GM12891 (cell line): ENCODE measurements at places on chromosomes 1 and 21.

DNA sequence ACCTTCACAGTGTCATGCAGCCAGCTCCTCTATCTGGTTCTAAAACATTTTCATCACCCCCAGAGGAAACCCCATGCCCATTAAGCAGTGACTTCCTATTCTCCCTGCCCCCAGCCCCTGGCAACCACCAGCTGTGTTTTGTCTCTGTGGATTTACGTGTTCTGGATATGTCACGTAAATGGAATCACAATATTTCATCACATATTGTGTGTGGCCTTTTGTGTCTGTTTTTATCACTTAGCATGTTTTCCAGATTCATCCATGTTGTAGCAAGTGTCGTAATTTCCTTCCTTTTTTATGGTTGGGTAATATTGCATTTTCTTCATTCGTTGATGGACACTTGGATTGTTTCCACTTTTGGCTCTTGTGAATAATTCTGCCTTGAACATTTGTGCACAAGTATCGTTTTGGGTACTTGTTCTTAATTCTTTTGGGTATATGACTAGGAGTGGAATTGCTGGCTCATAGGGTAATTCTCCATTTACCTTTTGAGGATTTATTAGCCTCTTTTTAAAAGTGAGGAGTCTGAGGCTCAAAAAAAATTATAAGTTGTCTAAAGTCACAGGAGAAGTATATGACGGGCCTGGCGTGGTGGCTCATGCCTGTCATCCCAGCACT, 127.0 kb downstream of the MRPS6 start:
- no peak for DNase-seq

DNA sequence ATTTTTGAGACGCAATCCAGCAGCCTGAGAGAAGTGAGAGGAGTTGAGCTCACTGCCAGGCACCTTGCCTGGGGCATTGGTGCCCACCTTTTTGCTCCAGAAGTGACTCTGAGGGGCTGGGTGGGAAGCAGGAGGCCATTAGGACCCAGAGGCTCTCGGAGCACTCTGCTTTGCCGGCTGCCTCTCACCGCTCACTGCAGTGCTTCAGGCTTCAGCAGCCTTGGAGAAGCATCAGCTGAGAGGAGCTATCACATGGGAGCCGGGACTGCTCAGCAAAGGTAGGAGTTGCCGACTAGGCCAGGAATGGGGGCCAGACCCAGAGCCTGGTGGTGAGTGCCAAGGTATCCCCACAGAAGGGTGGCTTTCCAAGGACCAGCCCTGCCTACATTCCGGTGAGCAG, at the start of gene GPR61:
TSS of gene GPR61 (plus strand) at position 197 of the 400 bp plus-strand sequence. CDS start 3,151 bp downstream, outside the sequence.
- no peak for DNase-seq

- no peak for DNase-seq
Observed at GRCh38 chr1:207219979-207220889, 101.2 kb upstream of the CD55 start.

DNA sequence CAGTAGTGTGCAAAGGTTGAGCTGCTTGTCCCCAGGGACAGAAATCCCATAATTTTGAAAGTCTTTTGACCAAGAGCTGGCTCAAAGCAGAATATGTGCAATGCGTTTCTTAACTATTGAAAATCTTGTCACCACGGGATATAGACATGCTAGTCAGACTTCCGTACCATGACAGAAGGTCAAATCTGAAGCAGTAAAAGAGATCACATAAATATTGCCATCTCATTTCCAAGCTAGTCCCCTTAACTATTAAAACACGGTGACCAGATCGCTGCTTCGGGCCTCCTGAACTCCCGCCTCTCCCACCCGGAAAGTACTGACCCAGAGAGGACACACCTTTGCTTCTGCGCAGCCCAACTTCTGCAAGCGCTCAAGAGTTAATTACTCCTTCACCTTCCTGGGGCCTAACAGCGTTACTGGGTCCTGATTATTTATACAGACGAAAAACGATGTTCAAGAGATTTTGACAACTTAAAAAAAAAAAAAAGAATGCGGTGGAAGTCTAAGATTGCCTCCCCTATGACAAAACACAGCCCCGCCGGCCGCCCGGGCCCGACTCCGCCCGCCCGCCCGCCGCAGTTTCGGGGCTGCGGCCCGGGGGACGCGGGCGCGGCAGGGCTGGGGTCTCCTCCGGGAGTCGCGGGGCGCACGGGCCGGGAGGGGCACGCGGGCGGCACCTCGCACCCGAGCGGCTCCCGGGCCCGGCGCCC, 692 bp downstream of the SORT1 start:
- no peak for DNase-seq

DNA sequence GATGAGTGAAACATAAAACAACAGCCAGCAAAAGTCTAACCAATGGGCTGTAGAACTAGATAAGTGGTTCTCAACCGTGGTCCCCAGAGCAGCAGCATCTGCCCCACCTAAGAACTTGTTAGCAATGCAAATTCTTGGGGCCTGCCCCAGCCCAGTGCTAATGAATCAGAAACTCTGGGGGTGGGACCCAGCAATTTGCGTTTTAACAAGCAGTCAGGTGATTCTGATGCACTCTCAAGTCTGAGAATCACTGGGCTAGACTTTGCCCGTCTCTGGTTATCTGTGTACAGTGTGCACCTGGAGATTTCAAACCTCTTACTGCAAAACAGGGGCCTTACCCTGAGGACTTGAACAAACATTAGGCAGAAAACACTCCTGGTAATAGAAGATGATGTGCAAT, 66.5 kb downstream of the PLXNA2 start:
- no peak for DNase-seq

DNA sequence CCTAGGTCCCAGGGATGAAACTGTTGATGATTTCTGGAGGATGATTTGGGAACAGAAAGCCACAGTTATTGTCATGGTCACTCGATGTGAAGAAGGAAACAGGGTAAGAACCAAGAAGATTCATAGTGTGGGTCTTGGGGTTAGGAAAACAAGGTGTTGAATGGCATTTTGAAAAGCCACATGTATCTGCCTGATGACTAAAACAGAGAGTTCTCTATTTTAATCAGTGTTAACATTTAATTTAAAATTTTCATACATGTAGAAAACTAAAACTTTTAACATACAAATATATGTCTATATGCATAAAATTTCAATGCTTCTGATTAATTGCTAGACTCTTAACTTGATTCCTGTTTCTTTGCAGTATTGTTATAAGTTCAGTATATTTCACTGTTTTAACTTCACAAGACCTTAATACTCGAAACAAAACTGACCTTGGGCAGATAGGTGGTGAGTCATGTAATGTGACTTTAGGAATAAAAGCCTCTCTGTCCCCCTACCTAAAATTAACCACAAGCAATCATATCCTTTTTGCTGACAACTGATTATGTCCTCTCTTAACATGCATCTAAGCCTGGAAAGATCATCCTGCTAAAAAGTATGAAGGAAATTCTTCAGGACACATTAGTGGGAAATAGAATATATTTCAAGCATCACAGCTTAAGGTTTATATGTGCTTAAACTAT, 95.6 kb downstream of the PTPRC start:
- DNase-seq = peak; percentile 1

GRCh38 chr1:101344745-101345144, 107.9 kb downstream of the S1PR1 start:
- no peak for DNase-seq

- no peak for DNase-seq
Observed at GRCh38 chr1:183246436-183246835, 60.4 kb downstream of the LAMC2 start.

DNA sequence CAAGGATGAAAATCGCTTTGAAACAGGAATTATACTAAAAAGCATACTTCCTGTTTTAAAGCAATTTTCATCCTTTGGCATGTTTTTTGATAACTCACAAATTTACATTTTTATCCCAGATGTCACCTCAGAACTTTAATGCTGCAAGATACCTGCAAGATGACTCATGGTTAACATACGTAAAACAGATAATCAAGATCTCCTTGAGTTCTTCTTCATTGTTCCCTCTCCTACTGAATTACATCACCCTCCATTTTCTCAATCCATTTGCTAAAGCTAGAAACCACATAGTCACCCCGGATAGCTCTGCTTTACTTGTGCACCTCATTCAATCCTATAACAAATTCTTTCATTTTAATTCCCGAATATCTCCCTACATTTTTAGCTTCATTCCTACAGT, 1114.2 kb downstream of the PLA2G4A start:
- no peak for DNase-seq

DNA sequence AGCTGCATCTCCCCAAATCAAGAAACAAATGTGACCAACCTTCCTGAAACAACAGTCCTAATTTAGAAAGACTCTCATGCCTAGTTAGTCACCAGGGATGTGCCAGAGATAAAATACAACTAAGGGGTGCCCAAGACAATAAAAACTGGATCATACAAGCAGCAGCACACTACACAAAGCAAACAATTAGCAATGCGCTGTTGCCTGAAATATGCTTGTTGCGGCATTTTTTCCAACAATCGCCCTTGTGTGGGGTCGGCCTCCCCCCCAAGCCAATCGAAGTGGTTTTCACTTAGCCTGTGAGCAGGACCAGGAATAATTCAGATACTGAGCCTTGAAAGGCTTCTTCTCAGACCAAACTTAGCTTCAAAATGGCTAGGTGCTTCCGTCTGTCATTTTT, 1.4 kb upstream of the STMN1 start:
- no peak for DNase-seq

DNA sequence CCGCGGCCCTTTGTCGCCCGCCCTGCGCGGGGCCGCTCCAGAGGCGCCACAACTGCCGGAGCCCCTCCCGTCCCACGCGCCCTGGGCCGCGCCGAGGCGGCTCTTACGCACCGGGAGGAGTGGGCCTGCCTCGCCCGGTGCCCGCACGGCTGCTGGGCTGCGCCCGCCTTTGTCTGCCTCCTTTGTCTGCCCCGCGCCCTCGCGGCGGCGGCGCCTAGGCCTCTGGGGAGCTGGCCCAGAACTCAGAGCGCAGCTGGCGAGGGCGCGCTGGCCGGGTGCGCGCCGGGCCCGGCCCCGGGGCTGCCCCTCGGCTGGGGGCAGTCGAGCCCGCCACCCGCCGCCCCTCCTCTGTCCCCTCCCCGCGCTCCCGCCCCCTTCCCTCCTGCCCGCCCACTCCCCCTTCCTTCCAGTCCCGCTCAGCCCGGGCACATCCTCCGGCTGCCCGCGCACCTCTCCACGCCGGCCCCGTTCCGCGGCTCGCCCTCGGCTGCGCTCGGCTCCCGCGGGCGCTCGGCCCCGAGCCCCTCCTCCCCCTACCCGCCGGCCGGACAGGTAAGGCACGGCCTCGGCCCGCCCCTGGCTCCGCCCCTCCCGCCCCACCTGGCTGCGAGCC, at the start of gene DRAXIN:
TSS of gene DRAXIN (plus strand) at position 409 of the 613 bp plus-strand sequence. CDS start 14,549 bp downstream, outside the sequence.
- no peak for DNase-seq

GRCh38 chr1:158177700-158178450, 2.8 kb upstream of the CD1D start:
- no peak for DNase-seq

GRCh38 chr1:89556726-89557444, 32.3 kb downstream of the LRRC8B start:
- DNase-seq = no peak

- DNase-seq = no peak
Observed at GRCh38 chr1:115671176-115671934, 29.6 kb downstream of the VANGL1 start.

DNA sequence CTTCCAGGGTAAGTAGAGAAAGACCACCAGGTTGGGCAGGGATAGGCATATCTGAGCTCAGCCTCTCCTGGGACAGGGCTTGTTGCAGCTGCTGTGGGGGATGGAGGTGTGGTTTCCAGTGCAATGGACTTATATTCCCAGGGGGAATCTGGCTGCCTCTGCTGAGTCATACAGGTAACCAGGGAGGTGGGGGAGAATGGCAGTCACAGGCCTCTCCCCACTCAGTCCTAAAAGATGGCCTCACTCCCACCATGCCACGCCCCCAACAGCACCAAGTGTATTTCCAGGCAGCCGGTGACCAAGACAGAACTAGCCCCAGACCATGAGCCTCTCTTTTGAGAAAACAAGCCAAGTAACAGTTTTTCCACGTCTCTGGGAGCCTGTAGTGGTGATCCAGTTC, 1240.7 kb downstream of the BRINP3 start:
- DNase-seq = no peak

DNA sequence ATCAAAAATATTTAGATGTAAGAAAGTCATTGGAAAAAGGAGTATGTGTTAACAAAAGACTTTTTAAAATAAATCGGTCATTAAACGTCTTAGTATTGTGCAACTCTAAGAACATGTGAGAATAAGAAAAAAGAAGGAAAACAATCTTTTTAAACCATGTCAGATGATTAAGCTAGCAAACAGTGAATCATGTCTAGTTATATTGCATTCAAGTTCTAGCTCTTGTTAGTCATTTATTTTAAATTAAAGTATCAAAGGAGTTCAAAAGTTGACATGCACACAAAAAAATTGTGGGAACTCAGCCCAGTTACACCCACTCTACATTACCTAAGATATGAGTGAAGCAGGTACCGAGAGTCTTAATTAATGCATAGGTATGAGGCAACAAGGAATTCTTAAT, 9.8 kb downstream of the FRRS1 start:
- DNase-seq = no peak

DNA sequence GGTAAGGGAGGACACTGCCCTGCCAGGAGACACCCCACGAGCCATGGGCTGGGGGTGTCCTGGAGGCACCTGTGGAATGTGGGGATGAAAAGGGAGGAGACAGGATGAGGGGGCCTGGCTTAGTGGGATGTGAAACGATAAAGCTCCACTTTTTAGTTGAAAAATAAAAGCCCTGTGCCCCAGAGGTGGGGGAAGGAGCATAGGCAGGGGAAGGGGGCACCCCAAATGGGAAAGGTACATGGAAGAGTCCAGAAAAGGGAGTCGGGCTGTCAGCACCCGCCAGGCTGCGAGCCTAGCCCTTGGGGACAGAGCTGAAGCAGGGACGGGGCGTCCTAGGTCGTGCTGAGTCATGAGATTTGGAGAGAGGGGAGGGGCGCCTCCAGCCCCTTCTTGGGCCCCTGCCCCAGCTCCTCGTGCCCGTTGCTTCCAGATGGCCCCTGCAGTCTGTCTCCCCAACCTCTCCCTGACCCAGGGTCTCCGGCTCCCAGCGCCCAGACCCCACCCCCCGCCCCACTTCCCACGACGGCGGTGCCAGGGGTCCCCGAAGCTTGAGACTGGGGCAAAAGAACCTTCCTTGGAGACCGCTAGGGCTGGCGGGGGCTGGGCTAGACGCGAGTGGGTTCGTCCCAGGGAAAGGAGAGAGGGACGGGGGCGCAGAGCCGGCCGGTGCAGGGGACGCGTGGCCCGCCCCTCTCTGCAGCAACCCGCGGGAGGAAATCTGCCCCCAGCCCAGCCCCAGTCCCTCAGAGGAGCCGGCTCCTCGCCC, 795 bp downstream of the SYT2 start:
- no peak for DNase-seq

DNA sequence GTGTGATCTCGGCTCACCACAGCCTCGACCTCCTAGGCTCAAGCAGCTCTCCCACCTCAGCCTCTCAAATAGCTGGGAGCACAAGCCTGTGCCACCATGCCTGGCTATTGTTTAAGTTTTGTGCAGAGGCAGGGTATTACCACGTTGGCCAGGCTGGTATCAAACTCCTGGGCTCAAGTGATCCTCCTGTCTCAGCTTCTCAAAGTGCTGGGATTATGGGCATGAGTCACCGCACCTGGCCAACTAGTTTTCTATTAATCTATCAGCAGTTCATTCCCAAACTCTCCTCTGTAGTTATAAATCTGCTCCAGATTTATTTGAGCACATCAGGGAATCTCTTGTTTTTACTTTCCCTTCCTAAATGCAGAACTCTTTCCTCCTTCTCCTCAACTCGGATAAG, 443.8 kb downstream of the PRDM2 start:
- no peak for DNase-seq

- DNase-seq = no peak
Observed at GRCh38 chr1:56180520-56181190, 398.7 kb downstream of the PLPP3 start.
